Pericardium fibroblast (primary cell): ENCODE measurements at places on chromosomes 16 and 17. TPM values are rescaled to one million over a fixed set of nuclear protein-coding genes. Genes with fewer than 3 reads are reported as not detected.

Gene MYBBP1A
- total RNA-seq: 42.4 and 52.6 TPM in 2 replicates

Gene SLC9A5
- 0.58 and 0.60 TPM in 2 replicates for total RNA-seq

Gene ESRP2
- total RNA-seq: not detected in 2 replicates

Gene ALOX12B
- not detected in 2 replicates for total RNA-seq

Gene MEIOB
- 0.34 TPM in 1 of 2 replicates, not detected in the other for total RNA-seq
